ENCODE measurements at places on chromosomes 12 and 14. TPM values are rescaled to one million over a fixed set of nuclear protein-coding genes. Genes with fewer than 3 reads are reported as not detected.

The OASL gene
- 0.98 TPM for total RNA-seq

The TSPAN11 gene
- total RNA-seq, result 2.5 TPM

The DLK1 gene
- 8.6 TPM for total RNA-seq

The NDUFB1 gene
- total RNA-seq, result 86.9 TPM

The ARHGEF40 gene
- total RNA-seq, result 36.3 TPM

The SLC17A8 gene
- not detected for total RNA-seq

- H3K36me3 ChIP-seq, result no peaks in the 10 kb centered on the region
- no peaks in the 10 kb centered on the region for H3K27me3 ChIP-seq
- no peak for DNase-seq
- no peak overlapping the region for H3K27ac ChIP-seq
These were observed 501.8 kb downstream of the ETNK1 start for GRCh38 chr12:23126794-23127193.

- no peaks in the 10 kb centered on the region for H3K36me3 ChIP-seq
- H3K27me3 ChIP-seq, result no peaks in the 10 kb centered on the region
- DNase-seq, result no peak
- H3K27ac ChIP-seq, result peak overlapping the region; percentile 31
These were observed 15.3 kb downstream of the VPS37B start for GRCh38 chr12:122880668-122881067.

DNA sequence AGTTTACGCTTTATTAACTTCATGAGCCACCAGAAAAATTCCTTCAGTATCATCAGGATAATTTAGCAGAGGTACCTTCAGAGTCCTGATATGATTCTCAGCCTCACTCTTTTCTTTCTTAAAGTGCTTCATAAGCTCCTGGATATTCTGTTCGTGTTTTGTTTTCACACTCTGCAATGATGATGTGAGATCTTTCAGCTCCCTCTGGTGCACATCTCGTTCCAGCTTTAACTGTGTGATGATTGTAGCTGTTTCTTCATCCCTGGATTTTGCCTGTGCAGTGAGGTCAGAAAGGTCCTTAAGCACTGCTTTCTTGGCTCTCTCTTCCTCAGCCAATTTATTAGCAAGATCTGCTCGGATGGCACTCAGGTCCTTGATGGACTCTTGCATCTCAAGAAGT is 156.7 kb downstream of the CEP128 start:
- DNase-seq, result no peak
- no peak overlapping the region for H3K27ac ChIP-seq
- no peaks in the 10 kb centered on the region for H3K4me1 ChIP-seq
- H3K36me3 ChIP-seq, result no peaks in the 10 kb centered on the region
- no peaks in the 10 kb centered on the region for H3K27me3 ChIP-seq

- no peaks in the 10 kb centered on the region for H3K4me1 ChIP-seq
- no peaks in the 10 kb centered on the region for H3K27me3 ChIP-seq
- no peak for DNase-seq
- H3K36me3 ChIP-seq, result no peaks in the 10 kb centered on the region
- H3K27ac ChIP-seq, result no peak overlapping the region
- no peak overlapping the region for H3K4me3 ChIP-seq
These were observed 186.4 kb downstream of the SYT10 start for GRCh38 chr12:33253178-33253577.

DNA sequence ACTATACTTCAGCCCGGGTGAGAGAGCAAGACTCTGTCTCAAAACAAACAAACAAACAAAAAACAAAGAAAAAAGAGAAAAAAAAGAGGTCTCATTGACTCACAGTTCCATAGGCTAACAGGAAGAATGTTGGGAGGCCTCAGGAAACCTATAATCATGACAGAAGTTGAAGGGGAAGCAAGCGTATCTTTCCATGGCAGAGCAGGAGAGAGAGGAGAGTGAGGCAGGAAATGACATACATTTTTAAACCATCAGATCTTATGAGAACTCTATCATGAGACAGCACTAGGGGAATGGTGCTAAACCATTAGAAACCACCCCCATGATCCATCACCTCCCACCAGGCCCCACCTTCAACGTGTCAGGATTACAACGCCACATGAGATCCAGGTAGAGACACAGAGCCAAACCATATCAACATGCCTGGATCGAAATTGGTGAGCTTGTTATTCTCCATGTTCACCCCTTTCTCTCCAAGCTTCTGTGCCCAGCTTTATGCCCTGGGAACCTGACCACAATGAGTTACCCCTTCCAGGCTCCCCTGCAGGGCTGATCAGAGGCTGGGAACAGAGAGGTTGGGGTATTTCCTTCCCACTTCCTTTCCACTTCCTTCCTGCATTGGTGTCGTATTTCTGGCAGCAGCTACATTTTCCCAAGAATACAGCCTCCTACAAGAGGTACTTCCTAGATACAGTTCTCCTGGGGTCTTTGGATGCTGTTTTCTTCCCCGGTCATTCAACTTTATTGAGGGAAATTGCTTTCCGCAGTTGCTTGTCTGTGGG is 219.3 kb upstream of the FLRT2 start:
- no peak for DNase-seq
- H3K4me3 ChIP-seq, result no peak overlapping the region
- H3K27ac ChIP-seq, result no peak overlapping the region
- no peaks in the 10 kb centered on the region for H3K27me3 ChIP-seq
- H3K4me1 ChIP-seq, result no peaks in the 10 kb centered on the region
